ENCODE measurements at places on chromosomes 3 and 15. TPM values are rescaled to one million over a fixed set of nuclear protein-coding genes. Genes with fewer than 3 reads are reported as not detected.

The BFSP2 gene
- 0.86 TPM for polyA plus RNA-seq

The C3orf70 gene
- not detected for polyA plus RNA-seq

The SRGAP3 gene
- polyA plus RNA-seq = 0.35 TPM

DNA sequence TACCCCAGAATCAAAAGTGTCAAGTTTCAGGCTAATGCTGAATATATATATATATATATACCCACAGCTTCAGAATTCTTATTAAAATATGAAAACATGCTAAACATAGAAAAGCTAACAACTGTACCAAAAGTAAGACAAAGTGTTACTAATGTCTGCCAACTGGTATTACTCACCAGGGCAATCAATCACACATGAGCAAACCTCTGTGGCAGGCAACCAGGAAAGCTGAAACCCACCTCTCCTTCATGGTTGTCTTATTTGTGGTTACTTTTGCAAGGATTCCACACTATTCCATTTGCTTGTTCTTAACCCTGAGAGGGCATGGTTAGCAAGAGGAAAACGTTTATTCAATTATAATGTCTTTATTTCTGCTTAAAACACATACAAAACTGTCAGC, 512.3 kb upstream of the MDFIC2 start:
- H3K4me3 ChIP-seq = no peak overlapping the region
- no peaks in the 10 kb centered on the region for H3K4me1 ChIP-seq
- no peaks in the 10 kb centered on the region for H3K27me3 ChIP-seq
- no peaks in the 10 kb centered on the region for H3K36me3 ChIP-seq

- H3K27ac ChIP-seq = no peak overlapping the region
- DNase-seq = no peak
- no peaks in the 10 kb centered on the region for H3K36me3 ChIP-seq
- H3K27me3 ChIP-seq = no peaks in the 10 kb centered on the region
- no peak overlapping the region for H3K4me3 ChIP-seq
Measured at GRCh38 chr15:57422113-57422754, 45.9 kb downstream of the CGNL1 start.

DNA sequence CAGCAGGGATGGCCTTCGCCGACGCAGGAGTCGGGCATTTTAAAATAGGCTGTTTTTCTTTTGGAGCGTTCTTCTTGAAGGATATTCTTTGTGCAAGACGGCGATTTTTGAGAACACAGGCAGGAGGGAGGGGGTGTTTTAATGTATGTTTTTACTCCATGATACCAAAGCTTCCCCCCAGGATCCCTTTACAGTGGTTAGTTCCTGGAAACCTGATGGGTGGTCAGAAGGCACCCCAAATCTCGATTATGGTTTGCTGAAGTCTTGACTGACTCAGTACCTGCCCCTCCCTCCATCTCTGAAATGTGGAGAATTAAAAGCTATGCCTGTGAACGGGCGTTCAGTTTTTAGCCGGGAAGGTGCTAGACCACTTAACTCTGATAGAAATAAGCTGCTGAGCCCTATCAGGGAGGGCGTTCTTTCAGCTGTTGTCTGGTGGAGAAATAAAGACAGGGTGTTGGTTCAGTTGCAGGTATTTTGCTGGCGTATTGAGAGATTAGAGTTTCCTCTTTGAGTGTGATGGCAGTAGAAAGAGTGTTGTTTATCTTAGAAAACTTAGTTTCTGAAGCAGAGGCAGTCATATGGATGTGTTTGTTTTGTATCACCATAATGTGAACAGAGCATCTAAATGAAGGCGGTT, 3.4 kb downstream of the IGF1R start:
- no peak for DNase-seq
- peaks cover 23% of the 10 kb centered on the region for H3K4me1 ChIP-seq
- no peak overlapping the region for H3K4me3 ChIP-seq

DNA sequence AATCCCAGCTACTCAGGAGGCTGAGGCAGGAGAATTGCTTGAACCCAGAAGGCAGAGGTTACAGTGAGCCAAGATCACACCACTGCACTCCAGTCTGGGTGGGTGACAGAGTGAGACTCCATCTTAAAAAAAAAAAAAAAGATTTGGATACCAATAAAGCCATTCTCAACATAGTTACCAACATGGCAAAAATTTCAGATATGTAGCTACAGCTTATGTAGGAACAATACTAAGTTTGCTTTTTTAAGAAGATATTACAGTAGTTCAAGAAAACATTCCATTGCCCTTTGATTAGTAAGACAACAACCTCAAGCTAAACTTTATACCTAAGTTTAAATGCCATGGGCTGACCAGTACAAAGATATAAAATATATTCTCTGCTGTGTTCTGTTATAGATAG, 34.4 kb downstream of the ZNF106 start:
- H3K27ac ChIP-seq = no peak overlapping the region
- peaks cover 6% of the 10 kb centered on the region for H3K36me3 ChIP-seq
- H3K4me3 ChIP-seq = no peak overlapping the region
- no peak for DNase-seq
- no peaks in the 10 kb centered on the region for H3K4me1 ChIP-seq

DNA sequence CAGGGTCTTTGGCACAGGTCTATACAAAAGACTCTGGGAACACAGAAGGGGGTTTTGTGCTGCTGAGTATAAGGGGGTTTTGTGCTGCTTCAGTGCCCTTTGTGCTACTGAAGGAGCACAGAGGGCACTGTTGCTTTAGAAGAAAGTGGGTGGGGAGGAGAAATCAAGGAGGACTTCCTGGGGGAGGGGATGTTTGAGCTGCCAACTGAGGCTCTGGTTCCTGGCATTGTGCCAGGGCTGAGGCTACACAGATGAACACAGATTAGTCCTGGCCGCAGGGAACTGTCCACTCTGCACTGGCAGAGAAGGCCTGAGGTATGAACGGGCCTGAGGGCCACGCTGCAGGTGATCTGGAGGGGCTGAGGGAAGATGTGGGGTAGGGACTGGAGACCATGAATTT, 32.2 kb upstream of the SEC13 start:
- H3K36me3 ChIP-seq = no peaks in the 10 kb centered on the region
- DNase-seq = no peak
- no peak overlapping the region for H3K4me3 ChIP-seq
- H3K27me3 ChIP-seq = no peaks in the 10 kb centered on the region

DNA sequence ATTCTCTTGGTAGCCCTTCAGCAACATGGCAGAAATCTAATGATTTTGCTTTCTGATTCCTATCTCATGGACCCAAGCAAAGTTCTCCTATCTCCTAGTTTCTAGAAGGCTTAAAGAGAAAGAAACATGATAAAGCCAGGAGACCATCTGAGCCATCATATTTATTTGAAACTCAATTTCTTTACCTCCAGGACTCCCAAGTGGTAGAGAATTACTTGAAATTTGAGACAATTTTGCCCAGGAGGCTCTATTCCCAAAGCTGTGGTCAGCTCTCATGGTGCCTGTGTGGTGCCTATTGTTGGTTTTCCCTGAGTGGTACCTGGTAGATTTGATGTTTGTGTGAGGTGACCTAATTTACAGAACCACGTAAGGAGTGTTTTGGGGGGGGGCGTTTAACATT, 38.8 kb downstream of the CHP1 start:
- no peak overlapping the region for H3K27ac ChIP-seq
- no peak overlapping the region for H3K4me3 ChIP-seq
